EL (cell line): ENCODE measurements at places on chromosomes 4 and X.
A peak's percentile ranks its signal among the peaks of the same experiment; 100 is the strongest.

DNA sequence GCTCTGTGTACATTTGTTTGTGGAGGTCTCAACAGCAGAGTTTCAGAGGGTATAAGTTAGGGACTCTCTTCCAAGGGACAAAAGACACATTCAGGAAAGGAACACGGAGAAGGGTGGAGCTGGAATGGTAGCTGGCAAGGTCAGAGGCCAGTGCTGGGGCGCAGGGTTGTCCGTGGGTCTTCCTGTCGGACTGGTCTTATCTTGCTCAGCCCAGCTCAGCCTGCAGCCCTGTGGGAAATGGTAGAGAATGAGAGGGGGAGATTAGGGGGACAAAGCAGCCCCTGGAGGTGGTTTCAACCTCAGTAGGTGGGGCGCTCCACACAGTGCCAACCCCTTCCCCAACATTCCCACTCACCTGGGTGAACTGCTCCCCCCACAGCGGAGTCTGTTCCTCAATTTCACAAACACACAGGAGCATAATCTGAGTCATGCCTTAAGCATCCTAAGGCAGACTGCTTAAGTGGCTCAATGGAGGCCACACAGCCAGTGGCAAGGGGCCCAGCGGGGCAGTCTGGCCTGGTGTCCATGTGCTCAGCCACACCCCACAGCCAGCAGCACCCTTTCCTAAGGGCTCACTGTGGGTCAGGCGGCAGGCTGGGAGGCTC lies 6.9 kb upstream of the HDAC6 start:
- peak; percentile 62 for DNase-seq

- no peak for DNase-seq
Observed at GRCh38 chrX:1597345-1598020, 6.1 kb downstream of the AKAP17A start.

DNA sequence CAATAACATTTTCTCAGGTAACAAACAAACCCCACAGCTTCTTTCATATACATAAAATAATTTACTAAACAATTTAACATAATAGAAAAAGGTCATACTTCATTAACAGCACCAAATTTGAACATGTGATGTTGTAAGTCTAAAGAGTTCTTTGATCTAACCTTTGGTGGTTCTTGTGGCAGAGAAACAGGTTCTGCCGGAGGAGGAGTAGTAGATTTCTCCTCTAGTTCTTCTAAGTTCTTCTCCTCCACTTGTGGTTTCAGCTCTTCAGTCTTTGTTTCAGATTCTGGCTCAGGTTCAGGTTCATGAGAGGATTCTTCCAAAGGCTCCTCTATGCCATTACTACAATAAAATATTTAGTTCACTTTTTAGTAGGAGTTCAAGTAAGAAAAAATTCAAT lies 18.3 kb downstream of the G3BP2 start:
- no peak for DNase-seq

- peak; percentile 11 for DNase-seq
Observed at GRCh38 chr4:101331017-101331416, 16.3 kb downstream of the PPP3CA start.

- peak; percentile 45 for DNase-seq
Observed at GRCh38 chr4:175290401-175290800, 372.2 kb downstream of the ADAM29 start.

- DNase-seq: peak; percentile 4
Observed at GRCh38 chr4:153512952-153513500, 46.9 kb downstream of the TMEM131L start.

GRCh38 chrX:38654302-38654701 lies 93.0 kb downstream of the TSPAN7 start:
- peak; percentile 1 for DNase-seq

GRCh38 chr4:23945451-23946017 lies 55.7 kb upstream of the PPARGC1A start:
- DNase-seq: peak; percentile 69

- DNase-seq: peak; percentile 13
Observed at GRCh38 chr4:24476282-24476681, 108.1 kb downstream of the DHX15 start.

GRCh38 chr4:7263166-7263565 lies 70.8 kb downstream of the SORCS2 start:
- no peak for DNase-seq

DNA sequence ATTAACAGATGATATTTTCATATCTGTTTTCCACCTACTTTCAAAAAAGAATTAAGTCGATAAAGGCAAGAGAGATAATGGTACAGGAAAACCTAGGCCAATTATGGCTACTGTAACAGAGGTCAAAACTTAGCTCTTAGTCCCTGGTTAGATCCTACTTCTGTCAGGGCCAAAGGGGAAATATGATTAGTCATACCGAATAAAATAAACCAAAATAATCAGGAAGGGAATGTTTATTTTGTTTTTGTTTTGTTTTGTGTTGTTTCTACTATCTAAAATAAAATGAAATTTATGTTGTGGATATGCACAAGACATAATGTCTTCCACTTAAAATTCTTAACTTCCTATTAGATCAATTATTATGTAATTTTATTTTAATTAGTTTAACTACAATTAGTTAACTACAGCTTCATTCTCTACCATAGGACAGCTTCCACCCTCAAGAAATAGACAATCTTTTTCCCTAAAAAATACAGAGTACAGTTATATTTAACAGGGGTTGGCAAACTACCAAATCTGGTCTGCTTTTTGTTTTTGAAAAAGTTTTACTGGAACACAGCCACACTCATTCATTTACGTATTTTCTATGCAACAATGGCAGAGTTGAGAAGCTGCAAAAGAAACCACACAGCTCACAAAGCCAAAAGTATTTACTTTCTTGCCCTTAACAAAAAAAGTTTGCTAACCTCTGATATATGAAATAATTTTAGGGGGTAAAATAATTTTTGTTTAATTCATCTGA lies 25.4 kb downstream of the TMEM47 start:
- no peak for DNase-seq

GRCh38 chr4:168598191-168598590 lies 101.3 kb downstream of the PALLD start:
- peak; percentile 42 for DNase-seq

DNA sequence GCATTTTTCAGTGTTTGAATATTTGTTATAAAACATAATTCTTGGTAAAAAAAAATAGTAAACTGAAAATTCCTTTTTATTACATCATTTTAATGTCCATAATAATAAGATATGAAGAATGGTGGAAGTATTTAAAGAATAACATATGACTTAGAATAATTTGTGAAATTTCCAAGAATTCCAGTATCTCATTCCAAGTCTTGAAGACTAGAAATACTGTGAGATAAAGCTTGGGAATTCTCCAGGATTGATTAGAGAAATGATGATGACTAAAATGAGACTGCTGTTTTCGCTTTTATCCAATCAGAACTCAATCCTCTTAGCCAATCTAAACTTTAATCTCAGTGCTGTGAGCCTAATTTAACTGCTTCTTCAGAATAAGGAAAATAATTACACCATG lies 184.2 kb upstream of the HCCS start:
- DNase-seq: peak; percentile 53
